Dermis microvascular lymphatic vessel endothelial cell (primary cell): ENCODE measurements at places on chromosomes 5 and 9.

DNA sequence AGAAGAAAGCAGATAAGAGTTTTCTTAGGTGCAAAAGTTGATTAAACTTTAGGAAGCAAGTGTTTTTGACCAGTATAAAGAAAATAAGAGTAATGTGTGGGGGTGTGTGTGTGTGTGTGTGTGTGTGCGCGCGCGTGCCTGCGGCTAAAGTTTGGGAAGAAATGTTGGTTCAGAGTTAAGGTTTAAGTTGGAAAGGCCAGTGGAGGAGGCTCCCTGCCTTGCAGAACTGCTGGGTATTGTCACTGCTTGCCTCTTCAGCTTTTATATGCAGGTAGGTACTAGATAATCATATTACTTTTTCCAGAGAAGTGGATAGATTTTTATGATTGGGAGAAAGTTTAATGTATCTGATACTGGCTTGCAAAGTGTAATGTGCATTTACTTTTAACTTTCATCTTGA, 2.0 kb downstream of the PIK3R1 start:
- DNase-seq, result no peak

- DNase-seq, result no peak
Observed at GRCh38 chr5:16880547-16880946, 55.5 kb downstream of the MYO10 start.

- no peak for DNase-seq
Observed at GRCh38 chr5:9356351-9356825, 189.5 kb downstream of the SEMA5A start.

DNA sequence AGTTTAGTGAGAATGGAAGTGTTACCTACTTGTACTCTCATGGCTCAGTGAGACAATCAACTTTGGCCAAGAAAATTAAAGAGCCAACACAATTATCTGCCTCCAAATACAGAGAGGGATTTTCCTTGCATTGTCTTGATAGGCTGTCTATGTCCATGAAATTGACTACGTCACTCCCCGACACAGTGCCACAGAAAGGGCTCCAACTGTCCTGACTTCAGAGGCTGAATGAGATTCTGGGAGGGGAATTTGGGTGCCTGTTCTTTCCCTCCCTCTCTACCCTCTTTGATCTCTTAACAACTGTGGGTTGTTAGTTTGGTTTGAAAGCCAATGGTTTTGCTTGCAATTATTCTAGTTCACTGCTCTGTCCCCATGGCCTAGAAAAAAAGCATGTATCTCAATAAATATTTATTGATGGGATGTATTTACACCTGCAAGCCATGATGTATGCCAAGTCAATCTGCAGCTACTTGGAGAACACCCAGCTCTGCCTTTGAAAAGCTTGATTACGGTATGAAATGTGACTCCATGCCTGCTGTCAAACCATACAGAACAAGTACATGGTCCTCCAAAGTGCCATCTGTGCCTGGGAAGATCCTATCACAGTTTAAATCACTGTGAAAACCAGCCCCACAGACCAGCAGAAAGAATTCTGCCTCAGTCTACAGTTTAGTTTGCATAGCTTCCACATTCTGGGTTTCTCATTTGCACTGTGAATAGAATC, 37.3 kb downstream of the CAPSL start:
- no peak for DNase-seq

- DNase-seq, result no peak
Observed at GRCh38 chr5:17989567-17990563, 355.6 kb downstream of the TAF11L14 start.
